ENCODE measurements at places on chromosomes 7 and 10.

- no peak for DNase-seq
Observed at GRCh38 chr10:1392127-1392526, 335.9 kb downstream of the WDR37 start.

DNA sequence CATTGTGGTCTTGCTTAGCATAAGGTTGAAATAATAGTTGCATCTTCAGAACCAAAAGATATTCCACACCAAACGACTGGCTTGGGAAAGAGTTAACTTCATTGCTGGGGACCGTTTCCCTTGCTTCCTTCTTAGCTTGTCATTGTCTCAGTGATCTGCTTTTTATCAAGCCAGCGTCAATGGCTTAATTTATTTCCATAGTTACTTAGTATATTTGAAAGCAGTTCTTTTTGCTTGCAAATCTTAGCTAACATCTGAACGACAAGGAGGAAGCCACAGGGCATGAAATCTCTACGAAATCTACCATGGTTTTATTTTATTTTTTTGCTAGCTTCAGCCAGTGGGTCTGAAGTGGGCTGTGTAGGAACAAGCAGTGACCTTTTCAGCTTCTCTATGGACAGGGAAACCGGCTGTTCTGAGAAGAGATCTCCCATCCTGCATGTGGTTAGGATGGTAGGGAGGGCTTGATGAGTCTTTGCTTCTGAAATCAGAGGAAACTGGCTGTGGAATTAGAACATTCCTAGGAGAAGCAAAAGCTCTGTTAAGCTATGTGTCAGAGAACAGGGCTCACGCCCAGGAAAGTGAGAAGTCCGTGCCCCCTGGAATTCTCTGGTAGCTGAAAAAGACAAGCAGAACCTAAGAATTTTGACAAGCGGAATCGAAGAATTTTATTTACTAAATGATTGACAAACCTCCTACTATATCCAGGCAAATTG lies 8.0 kb downstream of the SLC18A2 start:
- no peak for DNase-seq

DNA sequence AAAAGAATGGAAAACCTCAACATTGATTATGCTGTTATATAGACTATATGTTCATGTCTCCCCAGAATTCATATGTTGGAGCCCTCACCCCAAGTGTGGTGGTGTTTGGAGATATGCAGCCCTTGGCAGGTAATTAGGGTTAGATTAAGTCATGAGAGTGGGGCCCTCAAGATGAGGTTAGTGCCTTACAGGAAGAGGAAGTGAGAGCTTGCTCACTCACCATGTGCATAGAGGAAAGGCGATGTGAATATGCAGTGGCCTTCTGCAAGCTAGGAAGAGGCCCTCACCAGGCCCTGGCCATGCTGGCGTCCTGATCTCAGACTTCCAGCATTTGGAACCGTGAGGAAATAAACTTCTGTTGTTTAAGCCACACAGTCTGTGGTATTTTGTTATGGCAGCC lies 14.8 kb downstream of the ZNF33A start:
- DNase-seq: no peak

DNA sequence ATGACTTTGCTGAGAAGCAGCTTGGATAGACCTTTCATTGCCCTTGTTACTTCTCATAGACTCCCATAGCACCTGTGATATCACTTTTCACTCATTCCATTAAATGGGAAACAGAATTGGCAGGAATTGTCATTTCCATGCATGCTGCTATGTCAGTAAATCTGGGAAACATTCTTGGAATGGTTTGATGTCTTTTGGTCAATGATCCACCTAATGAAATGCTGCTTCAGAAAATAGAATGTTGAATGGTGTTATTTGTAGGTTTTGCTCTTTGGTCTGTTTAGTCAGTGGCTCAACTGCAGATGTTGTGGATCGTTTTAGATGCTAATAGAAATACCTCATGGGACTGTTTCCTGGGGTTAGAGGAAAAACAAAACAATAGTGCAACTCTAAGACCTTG lies 127.8 kb downstream of the PLPP4 start:
- DNase-seq: no peak

GRCh38 chr10:84846658-84847316 lies 518.4 kb downstream of the CCSER2 start:
- DNase-seq: no peak

- DNase-seq: no peak
Observed at GRCh38 chr7:150978126-150978789, at the start of gene KCNH2. Gene KCNH2, minus strand, starts transcription at chr7:150978321. Its CDS starts 408 bp downstream, at chr7:150977913.

GRCh38 chr7:106224797-106225196 lies 60.0 kb downstream of the NAMPT start:
- DNase-seq: no peak

- peak; percentile 83 for DNase-seq
Observed at GRCh38 chr10:72691863-72692743, at the start of gene MCU. Gene MCU, plus strand, starts transcription at chr10:72692143. Its CDS starts 9 bp downstream, at chr10:72692152.

DNA sequence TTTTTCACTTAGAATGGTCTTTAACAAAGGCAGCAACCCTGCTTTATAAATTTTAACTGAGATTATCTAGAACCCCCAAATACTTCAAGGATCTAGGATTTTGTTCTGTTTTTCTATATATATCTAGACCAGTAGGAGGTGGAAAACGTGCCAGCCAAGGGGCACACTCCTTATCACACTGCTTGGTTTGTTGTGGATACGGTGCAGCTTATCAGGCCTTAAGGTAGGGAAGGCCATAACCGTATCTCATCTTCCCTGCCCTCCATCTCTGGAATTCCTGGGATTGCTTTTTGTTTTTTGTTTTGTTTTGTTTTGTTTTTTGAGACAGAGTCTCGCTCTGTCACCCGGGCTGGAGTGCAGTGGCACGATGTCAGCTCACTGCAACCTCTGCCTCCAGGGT lies 75.4 kb downstream of the MPLKIP start:
- DNase-seq: no peak

GRCh38 chr7:4809091-4809591 lies 33.7 kb downstream of the AP5Z1 start:
- no peak for DNase-seq

DNA sequence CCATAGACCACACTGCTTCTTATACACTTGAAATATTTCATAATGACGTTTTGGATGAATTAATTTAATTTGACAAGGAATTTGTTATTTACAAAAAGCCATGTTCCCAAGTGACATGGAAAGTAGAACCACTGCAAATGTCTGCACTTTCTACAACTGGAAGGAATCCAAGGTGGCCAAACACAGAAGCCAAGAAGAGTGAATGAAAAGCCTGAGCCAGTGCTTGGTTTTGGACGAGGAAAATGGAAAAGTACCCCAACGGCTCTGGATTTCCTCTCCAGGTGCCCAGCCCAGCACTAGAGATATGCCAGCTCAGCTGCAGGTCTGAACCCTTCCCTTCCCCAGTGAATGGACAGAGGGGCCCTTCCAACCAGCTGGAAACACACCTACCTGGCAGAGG lies 279.4 kb downstream of the TNS3 start:
- no peak for DNase-seq

GRCh38 chr7:157438121-157439025 lies 101.6 kb downstream of the DNAJB6 start:
- DNase-seq: no peak

DNA sequence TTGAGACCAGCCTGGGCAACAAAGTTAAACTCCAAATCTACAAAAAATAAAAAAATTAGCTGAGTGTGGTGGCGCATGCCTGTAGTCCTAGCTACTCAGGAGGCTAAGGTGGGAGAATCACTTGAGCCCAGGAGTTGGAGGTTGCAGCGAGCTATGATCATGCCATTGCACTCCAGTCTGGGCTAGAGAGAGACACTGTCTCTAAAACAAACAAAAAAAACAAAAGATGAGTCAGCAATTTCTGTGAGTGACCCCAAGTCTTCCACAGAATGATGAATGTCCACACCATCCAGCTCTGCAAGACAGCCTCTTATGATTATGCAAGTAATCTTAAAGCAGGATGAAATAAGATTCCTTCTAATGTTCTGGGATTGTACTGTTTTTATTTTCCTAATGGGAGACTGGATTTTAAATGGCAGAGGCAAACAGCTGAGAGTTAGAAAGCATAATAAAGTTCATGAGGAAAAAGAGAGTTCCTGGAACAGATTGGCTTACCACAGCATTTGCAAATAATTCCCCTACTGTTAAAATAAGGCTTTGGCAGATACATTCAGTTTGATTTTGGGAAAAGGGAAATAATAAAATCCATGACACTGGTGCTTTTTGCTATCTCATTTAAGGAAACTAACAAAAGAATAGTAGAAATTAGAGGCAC lies 18.9 kb upstream of the PRKAR2B start:
- DNase-seq: no peak

- DNase-seq: no peak
Observed at GRCh38 chr7:74181821-74182220, 7.7 kb downstream of the EIF4H start.

DNA sequence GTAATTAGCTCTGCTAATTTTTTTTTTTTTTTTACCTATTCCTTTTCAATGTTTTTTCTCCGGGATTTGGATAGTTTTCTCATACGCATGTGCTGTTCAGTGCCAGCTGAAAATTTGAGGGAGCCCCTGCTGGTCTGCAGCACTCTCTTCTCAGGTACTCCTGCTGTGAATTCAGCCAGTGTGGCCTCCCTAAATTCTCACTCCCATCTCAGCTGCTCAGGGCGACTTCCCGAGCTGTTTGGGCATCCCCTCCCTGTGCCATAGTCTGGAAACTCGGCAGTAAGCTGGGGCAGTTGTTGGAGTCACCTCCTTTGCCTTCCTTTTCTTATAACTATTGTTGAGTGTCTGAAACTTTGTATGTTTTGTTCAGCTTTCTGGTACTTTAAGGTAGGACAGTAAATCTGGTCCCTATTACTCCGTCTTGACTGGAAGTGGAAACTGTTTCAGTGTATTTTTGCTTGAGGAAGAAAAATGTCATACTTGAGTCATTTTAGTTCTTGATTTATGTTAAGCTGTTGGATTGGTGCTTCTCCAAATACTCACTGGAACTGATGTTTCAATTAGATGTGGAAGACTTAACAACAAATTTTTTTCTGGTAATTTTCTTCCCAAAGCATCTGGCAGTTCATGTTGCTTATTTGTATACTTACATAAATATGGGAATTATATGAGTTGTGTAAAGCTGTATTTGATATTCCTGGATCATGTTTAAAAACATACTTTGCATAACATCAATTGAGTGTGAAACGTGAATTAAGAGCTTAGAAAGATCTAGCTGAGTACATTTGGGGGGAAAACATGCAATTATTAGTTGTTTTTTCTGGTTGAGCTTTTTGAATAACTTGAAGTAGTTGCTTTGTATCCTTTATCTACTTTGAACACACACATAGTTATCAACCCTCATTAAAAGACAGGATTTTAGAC lies 33.7 kb downstream of the MINPP1 start:
- DNase-seq: no peak

DNA sequence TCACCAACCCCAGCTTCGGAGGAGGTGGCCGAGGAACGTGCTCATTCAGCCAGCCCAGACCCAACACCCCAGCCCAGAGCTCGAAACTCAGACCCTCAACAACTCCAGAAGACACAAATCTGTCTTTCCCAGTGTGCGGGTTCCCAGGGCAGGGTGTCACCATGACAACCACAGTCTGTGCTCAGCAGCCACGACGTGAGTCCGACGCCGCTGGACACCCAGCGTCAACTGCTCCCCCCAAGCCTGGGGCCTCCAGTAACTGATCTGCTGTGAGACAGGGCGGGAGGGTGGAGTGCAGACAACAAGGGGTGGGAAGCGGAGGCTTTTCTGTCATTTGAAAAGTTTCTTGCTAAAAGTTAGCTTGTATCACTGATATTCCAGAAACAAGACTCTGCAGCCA lies 167.2 kb downstream of the MAD1L1 start:
- DNase-seq: no peak

DNA sequence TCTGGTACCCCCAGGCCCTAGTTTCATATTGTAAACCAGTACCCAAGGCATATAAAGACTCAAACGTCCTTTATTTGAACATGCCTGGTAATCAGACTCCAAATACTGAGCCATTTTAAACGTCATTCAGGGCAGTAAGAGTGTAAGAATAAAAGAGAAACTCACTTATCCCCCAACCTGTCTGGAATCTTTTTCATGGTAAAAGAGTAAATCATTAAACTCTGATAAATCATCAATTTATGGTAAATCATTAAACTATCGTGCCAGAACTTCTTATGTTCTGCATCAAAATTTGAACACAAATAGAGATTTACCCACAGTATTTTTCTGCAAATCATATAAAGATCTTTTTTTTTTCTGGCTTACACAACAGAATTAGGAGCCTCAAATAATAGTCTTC lies 734.3 kb upstream of the POT1 start:
- no peak for DNase-seq

GRCh38 chr7:138515001-138515528 lies 55.0 kb downstream of the TRIM24 start:
- no peak for DNase-seq

- no peak for DNase-seq
Observed at GRCh38 chr10:110174201-110174600, 33.2 kb upstream of the MXI1 start.

- no peak for DNase-seq
Observed at GRCh38 chr10:103750836-103751235, 104.5 kb downstream of the SH3PXD2A start.

DNA sequence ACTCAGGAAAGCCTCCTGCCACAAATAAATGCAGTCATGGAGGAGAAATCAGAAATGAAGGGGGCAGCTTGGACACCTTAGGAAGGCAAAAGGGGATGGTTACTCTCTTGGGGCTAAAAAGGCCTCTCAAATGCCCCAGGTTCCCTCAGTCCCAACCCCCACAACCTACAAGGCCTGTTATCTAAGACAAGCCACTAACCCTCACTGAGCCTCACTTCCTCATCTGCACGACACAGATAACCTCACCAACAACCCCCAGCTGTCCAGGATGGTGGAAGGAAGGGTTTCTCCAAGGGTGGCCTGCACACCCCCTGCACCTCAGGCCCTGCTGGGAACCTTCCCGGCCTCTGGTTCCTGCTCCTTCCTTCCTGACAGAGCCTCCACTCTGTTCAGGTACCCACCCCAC lies 29.2 kb downstream of the SORBS1 start:
- no peak for DNase-seq

DNA sequence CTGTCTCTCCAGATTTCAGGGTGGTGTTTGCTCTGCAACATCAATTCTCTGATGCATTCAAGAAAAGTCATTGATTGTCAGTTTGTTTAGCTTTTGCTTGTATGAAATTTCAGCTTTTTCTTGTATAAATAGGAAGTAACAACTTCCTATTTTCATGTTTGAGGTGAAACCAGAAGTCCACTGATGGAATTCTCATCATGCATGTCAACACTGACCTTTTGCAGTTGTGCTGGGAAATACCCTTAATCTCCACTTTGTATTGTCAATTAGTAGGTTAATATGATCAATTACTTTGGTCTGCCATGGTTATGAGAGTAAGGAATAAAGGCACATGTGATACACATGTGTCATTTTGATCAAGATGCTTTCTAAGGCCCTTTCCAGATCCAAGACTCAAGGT lies 208.8 kb upstream of the HPS1 start:
- DNase-seq: no peak

DNA sequence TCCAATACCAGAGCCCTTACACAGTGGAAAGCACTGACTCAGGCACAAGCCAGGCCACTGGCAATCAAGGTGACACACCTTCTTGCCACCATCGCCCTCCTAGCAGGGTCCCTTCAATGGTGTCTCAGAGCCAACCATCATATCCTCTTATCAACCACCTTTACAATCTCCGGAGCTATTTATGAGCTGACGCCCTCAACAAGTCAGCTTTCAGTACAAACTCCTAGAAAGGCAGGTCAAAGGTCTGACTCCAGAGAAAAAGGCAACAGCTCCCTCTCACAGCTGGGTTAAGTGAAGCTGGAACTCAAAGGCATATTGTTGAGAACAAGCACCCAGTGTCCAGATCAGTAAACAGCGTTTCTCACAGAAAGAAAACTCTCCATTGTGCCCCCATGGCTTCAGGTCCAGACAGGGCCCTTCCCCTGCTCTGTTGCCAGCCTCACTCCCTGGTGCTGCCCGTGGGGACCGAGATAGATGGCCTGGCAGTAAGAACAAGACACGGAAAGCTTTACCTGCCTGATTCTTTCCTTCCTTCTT lies 2.4 kb downstream of the ZNF3 start:
- DNase-seq: no peak
